T-cell (primary cell): ENCODE measurements at places on chromosomes 7 and 10.

DNA sequence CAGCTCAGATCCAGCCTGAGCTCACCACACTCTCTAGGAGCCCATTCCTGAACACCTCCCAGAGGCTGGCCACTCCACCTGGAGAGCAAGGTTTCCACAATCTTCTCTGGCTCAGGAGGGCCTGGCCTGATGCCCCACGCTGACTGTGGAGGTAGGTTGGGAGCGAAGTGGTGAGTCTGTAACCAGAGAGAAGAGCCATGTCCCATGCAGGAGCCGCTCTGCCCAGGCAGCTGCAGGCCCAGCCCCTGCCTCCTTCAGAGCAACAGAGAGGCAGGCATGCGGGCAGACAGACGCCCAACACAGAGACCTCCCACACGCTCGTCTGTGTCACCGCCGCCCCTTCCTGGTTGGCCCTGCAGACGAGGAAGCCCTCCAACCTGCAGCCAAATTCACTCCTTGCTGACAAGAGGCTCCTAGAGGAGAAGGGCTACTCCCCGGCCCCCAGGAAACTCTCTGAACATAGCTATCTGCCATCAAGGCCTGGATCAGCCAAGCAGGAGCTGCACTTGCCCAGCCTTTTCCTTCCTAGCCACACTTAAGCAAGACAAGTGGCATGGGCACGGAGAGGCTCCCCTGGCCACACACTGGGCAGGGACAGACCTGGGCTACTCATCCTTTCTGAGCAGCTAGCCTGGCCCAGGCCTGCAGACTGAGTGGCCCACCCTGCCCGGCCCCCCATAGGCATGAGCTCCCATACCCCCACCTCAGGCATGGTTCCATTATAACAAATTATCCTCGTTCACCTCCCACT lies 101.9 kb downstream of the GRID1 start:
- no peak for DNase-seq

GRCh38 chr10:95441547-95441923 lies 119.6 kb downstream of the SORBS1 start:
- no peak for DNase-seq

GRCh38 chr7:135190703-135191102 lies 20.2 kb upstream of the CYREN start:
- DNase-seq: no peak

DNA sequence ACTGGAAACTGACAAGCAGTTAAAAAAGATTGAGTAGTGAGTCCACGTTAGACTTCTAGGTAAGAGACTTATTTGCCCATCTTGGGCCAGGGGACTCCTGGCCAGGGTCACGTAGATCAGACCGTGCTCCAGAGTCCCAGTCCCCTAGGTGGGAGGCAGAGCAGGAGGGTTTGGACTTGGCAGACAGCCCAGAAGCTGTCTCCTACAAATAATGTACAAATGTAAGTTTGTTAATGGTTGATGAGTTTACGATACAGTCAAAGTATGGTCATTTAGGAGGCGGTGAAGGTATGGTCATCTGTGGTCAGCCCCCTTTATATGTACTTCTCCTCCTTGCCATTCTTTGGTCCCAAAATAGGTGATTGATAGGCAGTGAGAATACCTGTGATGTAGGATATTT lies 28.2 kb downstream of the INPP5F start:
- no peak for DNase-seq

DNA sequence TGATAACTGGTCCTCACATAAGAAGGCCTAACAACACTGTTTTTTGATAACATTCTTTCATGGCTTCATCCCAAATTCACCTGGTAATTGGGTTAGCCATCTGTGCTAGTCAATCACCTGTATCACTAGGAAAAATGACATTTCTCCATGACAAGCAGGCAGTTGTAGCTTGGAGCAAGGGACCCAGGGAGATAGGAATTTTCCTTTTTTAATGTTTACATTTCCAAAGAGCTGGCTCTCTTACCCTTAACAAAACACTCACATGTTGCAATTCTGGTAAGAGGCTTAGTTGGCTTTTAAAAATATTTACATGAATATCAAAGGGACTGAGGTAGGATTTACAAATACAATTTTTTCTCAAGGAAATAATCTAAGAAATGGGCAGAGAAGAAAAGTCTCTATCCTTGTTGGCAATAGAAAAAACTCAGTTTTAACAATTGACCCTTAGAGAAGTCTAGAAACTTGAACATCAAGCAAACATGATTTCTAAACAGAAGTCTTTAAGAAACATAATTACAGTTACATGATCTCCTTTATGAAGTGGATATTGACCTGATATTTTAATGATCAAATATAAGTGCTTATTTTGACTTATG lies 16.1 kb upstream of the AKR1C1 start:
- DNase-seq: no peak

- no peak for DNase-seq
Observed at GRCh38 chr7:25947669-25948516, 204.1 kb upstream of the NFE2L3 start.

- no peak for DNase-seq
Observed at GRCh38 chr7:1917221-1918062, 247.4 kb downstream of the ELFN1 start.

DNA sequence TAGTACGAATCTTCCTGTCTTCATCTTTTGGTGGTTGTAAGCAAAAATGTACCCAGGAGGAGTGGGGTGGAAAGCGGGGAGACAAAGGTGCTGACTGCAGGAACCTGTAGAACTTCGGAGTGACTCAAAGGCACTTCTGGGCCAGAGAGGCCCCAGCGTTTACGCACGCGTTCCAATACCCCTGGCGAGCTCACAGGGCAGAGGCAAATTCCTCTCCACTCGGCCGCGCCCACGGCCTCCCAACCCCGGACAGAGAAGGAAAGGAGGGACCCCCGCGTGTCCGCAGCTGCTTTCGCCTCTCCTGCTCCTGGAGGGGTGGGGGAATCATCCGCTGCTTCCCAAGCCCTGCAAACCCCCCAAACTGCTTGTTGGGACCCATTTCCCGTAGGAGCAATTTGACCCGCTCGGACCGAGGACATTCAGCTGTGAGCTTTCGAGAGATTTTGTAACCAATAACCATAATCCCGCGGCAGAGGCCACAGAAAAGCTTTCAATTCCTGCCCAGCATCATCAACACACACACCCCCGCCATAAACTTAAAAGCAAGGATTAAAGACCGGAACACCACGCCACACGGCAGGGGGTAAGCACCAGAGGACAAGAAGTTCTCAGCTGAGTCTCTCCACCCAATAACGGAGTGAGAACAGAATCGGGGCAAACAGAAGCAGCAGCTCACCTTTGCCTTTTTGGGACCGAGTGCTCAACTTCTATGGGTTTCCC lies 2.3 kb downstream of the IGF2BP3 start:
- DNase-seq: no peak

DNA sequence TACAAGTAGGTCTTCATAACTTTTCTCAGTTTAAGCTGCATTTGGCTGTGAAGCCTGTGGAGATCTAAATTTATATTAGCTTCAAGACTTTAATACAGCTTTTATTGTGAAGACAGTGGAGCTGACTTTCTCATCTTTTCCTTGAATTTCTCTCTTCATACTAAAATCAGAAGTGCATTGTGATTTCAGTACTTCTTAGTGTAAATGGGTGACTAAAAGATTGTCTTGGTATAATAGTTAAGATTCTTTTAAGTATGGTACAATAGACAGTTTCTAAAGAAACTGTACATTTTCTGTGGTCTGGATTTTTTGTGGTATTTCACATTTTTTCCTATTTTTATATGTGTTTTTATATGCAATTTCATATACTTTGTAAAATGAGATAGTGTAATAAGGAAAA lies 21.0 kb upstream of the DDX21 start:
- DNase-seq: no peak

DNA sequence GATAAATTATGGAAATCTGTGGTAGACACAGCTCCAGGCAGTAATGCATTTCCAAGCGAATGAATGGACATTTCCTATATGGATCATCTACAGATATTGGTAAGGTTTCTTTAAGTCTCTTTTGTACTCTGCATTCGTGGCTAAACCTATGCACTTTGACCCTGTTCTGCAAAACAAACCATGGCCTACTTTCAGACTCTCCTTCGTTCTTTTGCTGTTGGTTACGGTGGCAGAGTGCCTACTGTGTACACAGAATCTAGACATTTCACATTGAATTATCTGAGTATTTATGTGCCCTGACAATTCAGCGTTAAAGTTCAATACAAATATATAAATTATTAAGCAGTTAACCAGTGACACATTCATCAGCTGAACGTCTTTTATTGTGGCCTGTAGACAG lies 93.3 kb downstream of the MGMT start:
- DNase-seq: no peak

DNA sequence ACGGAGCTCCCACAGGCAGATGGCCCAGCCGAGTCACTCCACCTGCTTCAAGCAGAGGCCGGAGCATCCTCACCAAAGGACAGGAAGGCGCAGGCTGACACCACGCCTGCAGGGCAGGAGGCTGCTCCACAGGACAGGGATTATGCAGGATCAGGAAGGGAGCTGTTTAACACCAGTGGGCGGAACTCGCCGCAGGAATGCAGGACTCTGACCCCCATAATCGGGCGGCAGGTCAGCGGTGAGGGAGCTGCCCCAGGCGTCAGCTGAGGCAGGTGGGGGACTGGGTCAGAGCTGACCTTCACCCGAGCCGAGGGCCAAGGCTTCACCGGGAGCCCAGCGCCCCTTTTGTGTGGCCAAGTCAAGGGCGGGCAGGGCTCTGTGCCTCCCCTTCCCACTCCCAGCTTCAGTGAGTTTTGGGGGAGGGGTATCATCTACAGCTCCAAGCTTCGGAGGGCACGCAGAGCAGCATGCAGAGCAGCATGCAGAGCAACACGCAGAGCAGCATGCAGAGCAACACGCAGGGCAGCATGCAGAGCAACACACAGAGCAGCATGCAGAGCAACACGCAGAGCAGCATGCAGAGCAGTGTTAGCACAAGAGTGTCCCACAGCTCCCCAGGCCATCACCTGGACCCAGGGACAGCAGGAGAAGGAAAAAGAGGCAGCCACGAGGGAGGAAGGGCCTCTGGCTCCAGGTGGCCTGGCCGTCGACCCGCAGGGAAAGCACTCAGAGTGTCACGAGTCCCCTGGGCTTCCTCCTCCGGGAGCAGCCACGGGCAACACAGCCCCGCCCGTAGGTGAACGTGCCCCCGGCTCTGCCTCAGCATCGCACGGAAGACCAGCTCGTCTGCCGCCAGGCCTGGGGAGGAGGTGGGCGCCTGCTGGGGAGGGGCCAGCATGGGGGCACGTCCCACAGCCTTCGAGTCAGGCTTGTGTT lies 151.7 kb upstream of the PPP2R2D start:
- no peak for DNase-seq

GRCh38 chr10:84258034-84258695 lies 13.3 kb downstream of the RGR start:
- no peak for DNase-seq

GRCh38 chr7:150374026-150374425 lies 5.1 kb upstream of the ZNF775 start:
- no peak for DNase-seq

DNA sequence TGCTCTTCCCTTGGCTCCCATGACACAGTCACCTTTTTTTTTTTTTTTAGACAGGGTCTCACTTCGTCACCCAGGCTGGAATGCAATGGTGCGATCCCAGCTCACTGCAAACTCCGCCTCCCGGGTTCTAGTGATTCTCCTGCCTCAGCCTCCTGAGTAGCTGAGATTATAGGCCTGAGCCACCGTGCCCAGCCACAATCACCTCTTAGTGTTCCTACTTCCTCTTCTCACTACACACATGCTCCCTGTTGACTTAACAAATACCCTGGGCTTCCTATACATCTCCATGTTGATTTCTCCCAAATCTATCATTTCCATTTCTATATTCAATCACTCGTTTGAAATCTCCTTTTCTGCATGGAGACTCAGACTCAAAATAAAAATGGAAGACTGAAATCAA lies 91.7 kb downstream of the CUBN start:
- DNase-seq: no peak

DNA sequence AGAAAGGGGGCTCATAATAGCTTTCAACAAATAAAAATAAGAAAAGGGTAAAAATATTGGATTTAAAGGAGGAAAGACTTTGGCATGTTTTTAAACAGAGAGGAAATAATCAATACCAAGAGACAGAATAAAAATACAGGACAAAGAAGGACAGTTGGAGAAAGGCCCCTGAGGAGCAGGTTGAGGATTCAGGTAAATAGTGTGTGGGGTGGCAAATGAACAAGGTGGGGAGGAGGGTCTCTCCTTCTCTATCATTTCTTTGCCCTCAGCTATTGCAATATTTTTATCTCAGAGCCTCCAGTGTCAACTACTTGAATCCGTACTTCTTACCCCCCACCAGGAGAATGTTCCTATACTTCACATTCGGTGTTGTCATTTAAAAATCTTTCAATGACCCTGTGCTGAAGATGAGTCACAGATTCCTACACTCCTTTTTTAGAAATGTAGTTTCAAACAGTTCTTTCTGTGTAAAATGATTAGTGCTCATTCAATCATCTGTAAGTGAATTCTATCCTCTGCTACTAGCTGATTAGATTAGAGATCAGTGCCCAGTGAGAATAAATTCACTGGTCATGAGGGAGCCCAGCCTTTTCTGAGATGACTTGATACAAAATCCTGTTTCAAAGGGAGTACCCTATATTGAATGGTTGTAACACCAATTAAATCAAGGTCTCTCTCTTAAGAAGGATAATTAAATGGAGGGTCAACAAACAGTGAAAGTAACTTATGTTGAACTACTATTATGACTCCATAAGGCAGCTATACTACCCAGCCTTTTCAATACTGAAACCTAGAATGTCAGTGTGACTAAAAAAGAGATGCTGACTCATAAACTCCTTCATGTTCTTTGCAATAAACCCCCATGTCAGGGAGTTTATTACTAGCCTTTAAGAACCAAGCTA lies 50.4 kb upstream of the WNT16 start:
- no peak for DNase-seq

GRCh38 chr7:92765725-92766124 lies 70.6 kb downstream of the CDK6 start:
- no peak for DNase-seq

DNA sequence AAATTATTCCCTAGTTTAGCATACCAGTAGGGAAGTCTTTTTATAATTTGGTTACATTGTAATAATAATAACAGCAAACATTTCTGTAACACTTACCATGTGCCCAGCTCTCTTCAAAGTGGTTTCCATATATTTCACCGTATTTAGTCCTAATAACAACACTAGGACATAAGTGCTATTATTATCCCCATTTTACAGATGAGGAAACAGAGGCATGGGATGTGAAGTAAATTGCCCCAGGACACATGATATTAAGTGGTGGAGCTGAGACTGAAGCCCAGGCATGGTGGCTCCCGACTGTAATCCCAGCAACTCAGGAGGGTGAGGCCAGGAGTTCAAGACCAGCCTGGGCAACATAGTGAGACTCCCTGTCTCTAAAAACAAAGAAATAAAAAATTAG lies 5.1 kb downstream of the PHYH start:
- no peak for DNase-seq

- no peak for DNase-seq
Observed at GRCh38 chr10:30691639-30692015, 62.1 kb upstream of the LYZL2 start.

GRCh38 chr7:64997927-64998391 lies 7.1 kb upstream of the ZNF117 start:
- DNase-seq: no peak
